ENCODE measurements at places on chromosomes 4 and X.
A peak's percentile ranks its signal among the peaks of the same experiment; 100 is the strongest.

GRCh38 chr4:3797831-3798790 is 31.9 kb downstream of the ADRA2C start:
- DNase-seq: no peak

DNA sequence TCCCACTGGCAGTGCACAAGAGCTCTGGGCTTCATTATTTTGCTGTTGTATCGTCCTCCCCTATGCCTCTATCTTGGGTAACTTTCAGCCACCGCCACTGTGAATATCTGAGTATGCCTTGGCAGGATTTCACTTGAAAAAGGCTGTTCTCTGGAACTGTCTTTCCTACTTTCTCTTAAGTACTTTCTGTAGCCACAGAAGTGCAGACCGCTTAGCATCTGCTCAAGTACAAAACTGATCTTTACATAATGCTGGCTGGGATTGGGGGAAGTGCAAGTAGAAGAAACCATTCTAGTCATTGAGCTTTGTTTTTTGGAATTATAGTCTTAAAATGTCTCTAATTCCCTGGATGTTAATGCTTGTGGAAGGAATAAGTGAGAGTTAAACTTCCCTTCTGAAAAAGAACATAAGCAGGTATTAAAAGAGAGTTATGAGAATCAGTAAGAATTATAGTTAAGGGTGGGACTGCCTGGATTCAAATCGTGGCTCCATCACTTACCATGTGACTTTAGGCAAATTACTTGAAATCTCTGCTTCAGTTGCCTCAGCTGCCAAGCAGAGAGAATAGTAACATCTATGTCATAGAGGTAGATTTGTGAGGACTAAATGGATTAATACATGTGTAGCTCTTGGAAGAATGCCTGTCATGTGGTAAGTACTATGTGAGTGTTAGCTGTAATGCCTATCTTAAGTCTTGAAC is 77.5 kb downstream of the MID1IP1 start:
- DNase-seq: no peak

- DNase-seq: no peak
Observed at GRCh38 chrX:149799938-149800337, 18.2 kb downstream of the MAGEA9 start.

DNA sequence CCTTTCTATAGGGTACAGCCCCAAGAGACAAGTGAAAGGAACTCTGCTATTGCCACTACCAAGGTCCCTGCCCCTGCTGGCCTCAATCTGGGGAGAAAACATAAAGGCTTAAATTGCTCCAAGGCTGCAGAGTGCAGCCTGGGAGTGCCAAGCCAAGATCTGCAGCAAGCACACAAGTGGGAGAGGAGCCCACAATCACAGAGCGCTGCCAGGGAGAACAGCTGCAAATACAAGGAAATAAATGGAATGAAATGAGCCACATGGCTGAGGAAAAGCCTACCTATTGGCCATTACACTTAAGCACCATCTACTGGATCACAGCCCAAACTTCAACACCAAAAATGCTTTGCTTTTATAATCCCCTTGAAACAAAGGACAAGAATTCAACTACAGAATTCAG is 582.4 kb downstream of the FAM133A start:
- DNase-seq: no peak

- no peak for DNase-seq
Observed at GRCh38 chr4:15575966-15576365, 79.2 kb downstream of the FBXL5 start.

- no peak for DNase-seq
Observed at GRCh38 chr4:6529021-6529420, 46.0 kb upstream of the MAN2B2 start.

GRCh38 chr4:52143815-52144214 is 92.7 kb downstream of the SPATA18 start:
- no peak for DNase-seq

- no peak for DNase-seq
Observed at GRCh38 chr4:186013419-186014186, 55.4 kb upstream of the TLR3 start.

GRCh38 chrX:143319526-143319925 is 197.7 kb downstream of the SPANXN3 start:
- no peak for DNase-seq

DNA sequence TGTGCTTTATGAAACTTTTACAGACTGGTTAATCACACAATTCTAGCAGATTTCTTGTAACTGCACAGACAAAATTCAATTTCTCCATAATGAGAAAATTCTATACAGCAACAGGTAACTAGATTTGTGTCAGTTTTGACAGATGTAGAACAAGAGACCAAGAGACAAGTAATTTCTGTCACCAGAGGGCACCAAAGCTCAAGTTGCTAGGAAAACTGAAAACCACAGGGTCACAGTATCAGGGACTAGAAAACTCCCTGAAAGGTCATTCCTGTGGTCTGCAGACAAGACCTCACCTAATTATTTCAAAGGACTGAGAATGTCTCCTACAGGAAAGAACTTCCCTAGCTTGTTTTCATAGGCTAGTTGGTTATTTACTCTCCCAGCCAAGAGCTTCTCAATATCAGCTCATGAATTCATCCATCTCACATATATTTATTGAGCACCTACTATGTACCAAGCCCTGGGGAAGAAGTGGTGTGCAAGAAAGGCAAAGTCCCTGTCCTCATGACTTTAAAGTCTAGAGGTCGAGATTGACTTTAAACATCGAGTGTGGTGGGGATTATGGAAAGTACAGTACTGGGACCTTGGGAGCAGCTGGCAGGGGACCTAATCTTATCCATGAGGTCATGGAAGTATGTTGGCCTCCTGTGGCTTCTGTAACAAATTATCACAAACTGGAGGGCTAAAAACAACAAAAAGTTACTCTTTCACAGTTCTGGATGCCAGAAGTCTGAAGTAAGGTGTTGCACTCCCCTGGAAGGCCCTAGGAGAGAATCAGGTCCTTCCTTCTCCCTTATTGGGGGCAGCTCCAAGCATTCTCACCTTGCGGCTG is 47.8 kb upstream of the SETD7 start:
- DNase-seq: peak; percentile 43

DNA sequence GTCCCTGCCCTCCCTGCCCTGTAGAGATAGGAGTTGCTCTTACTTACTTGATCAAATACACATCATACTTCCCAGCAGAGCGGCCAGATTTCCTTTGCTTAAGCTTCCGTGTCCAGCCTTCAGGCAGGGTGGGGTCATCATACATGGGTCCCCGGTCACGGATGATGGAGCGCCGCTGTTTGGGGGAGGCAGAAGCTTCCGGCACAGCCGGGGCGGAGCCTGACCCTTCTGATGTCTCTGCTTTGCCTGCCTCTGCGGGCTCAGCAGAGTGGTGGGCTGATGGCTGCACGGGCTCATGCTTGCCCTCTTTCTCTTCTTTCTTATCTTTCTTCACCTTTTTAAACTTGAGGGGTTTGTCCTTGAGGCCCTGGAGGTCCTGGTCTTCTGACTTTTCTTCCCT is 12.5 kb upstream of the IRAK1 start:
- DNase-seq: no peak

- DNase-seq: no peak
Observed at GRCh38 chr4:38067499-38067898, 107.3 kb downstream of the PTTG2 start.

- no peak for DNase-seq
Observed at GRCh38 chr4:4436244-4436823, 49.4 kb downstream of the NSG1 start.

- DNase-seq: no peak
Observed at GRCh38 chr4:111031001-111031579, 408.2 kb upstream of the PITX2 start.

DNA sequence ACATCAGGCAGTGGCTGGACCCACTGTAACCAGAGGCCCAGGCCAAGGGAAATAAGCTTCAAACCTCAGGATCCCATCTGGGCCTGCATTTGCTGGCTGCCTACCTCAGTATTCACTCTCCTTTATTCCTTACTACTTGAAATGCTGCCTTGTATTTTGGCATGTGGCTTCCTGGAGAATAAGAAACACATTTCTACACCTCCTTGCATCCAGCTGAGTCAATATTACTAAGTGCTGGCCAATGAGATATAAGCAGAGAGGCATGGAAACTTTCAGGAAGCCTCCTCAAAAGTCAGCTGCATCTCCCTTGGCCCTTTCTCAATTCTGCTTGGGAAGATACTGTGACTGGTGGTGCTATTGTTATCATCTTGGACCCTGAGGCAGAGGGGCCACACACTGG is 59.8 kb upstream of the RELL1 start:
- no peak for DNase-seq

DNA sequence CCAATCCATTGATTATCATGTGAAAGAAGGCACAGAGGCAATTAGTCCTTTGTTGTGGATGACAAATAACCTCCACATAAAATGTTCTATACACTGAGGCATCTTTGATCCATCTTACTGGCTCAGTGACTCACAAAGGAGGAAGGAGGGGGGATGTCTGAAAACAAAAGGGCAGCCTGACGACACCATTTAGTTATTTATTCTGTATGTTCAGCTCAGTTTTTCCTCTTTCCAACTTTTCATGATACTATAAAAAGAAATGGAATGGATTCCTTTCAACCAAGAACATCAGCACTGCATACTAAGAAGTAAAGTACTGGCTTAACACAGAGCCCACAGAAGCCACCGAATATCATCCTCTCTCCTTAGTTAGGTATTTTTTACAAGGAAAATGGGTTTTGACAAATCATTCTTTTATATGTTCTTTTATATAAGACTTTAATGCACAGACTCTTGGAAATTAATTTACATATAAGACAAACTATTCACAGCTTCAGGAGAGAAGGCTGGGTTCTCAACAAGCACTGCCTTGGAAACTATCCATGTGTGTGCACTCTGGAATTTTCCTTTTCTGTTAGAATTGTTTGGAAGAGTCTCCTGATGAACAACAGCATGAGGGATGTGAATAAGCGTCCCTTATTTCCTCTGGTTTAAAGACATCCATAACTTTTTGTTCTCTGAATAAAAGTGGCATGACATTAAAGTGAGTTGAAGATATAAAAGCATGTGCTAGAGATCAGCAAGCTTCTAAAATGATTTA is 135.6 kb downstream of the TSPAN5 start:
- no peak for DNase-seq

GRCh38 chrX:20394451-20394850 is 127.7 kb upstream of the RPS6KA3 start:
- no peak for DNase-seq

DNA sequence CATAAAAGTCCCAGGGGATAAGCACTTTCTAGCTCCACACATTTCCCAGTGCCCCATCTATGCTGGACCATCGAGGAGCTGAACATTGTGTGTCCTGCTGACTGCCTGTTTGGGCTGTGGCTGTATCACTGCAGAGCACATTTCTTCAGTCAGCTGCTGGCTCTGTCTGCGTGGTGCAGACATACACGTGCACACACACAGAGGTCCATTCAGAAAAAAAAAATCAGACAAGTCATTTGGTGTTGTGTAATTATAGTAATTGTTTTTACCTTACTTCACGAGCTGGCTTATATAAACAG is 1.1 kb upstream of the PDLIM3 start:
- DNase-seq: peak; percentile 24

GRCh38 chrX:44975666-44976263 is 102.8 kb downstream of the KDM6A start:
- no peak for DNase-seq

- DNase-seq: no peak
Observed at GRCh38 chr4:108612365-108612764, 8.0 kb upstream of the RPL34 start.

GRCh38 chr4:177480795-177481194 is 38.6 kb upstream of the AGA start:
- no peak for DNase-seq

DNA sequence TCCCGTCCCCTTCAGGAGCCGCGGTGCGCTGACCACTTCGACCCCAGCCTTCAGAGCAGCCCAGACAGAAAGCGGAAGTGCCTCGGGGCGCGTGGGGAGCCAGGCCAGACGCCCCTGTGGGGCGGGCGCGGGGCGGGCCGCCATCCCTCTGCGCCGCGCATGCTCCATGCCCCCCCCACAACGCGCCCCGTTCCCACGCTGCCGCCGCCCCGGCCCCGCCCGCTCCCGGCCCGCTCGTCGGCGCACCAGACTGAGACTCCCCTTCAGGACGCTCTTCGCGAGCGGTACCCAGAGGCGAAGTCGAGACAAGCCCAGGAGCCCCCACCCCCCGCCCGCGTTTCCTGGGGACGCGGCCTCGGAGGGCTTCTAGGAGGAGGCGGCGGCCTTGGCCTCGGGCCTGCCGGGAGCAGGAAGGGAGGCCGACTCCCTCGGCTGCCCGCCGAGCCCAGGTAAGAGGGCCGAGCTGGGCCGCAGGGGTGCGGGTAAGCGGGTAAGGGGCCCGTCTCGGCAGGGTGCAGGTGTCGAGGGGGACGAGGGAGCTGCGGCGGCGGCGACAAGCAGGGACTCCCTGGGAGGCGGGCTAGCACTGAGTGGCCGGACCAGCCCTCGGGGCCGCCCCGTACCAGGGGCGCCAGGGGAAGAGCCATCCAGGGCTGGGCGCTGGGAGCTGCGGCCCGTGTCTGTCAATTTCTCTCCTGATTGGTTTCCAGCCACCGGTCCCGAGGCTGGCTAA is at the start of gene ZFP92:
TSS of gene ZFP92 (plus strand) at position 218 of the 733 bp plus-strand sequence. CDS start 6,851 bp downstream, outside the sequence.
- DNase-seq: no peak

GRCh38 chrX:45885931-45886330 is 659.3 kb downstream of the ZNF674 start:
- DNase-seq: no peak

DNA sequence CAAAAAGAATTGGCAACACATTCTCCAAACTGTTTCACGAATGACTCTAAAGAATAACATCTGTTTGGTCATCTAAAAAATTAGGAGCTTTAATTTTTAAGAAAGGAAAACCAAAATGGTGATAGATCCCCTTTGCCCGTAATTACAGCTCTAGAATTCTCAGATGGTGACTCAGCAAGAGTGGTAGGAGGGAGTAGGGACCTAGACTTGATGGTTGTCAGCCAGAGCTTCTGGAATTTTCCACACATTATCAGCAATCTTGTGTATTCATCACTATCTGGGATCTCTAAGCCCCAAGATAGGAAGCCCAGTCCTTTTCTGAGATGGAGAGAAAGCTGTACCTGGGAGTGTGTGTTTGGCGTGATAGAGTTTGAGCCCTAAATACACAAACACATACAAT is 103.9 kb upstream of the RAB40AL start:
- peak; percentile 3 for DNase-seq

- DNase-seq: no peak
Observed at GRCh38 chrX:11666952-11667685, 1.4 kb upstream of the ARHGAP6 start.

DNA sequence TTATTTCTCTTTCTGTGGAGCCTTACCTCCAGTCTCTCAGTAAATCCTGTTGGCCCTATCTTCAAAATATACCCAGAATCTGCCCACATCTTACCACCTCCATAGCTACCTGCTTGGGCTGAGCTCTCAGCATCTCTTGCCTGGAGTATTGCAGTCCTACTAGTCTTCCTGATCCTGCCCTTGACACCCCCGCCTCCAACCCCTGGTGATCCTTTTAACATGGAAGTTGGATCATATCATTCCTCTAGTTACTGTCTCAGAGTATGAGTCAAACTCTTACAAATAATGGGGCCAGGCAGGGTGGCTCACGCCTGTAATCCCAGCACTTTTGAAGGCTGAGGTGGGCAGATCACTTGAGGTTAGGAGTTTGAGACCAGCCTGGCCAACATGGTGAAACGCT is 43.1 kb upstream of the SETD7 start:
- DNase-seq: no peak

- no peak for DNase-seq
Observed at GRCh38 chr4:12734586-12734985, 749.6 kb downstream of the RAB28 start.

All from putamen (tissue), 1 donor.